ENCODE measurements at places on chromosomes 6 and 20. TPM values are rescaled to one million over a fixed set of nuclear protein-coding genes. Genes with fewer than 3 reads are reported as not detected.
A peak's percentile ranks its signal among the peaks of the same experiment; 100 is the strongest.

The TCP11 gene
- not detected for polyA plus RNA-seq

The HLA-DOA gene
- polyA plus RNA-seq: 191 TPM

DNA sequence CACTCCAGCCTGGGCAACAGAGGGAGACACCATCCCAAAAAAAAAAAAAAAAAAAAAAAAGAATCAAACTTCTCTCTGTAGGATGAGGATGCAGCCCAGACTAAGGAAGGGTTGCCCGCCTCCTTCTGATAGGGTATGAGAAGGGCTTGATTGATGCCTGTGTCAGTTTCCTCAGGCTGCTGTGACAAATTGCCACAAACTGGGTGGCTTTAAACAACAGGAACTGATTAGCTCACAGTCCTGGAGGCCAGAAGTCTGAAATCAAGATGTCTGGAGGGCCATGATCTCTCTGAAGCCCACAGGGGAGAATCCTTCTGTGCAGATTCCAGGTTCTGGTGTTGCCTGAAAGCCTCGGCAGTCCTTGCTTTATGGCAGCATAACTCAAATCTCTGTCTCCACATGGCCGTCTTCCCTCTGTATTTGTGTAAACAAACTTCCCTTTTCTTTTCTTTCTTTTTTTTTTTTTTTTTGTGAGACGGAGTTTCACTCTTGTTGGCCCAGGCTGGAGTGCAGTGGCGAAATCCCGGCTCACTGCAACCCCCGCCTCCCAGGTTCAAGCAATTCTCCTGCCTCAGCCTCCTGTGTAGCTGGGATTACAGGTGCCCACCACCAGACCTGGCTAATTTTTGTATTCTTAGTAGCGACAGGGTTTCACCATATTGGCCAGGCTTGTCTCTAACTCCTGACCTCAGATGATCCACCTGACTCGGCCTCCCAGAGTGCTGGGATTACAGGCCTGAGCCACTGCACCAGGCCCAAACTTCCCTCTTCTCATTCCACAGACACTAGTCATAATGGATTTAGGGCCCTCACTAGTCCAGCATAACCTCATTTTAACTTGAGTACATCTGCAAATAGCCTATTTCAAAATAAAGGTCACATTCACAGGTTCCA, 11.2 kb upstream of the CDK19 start:
- peak; percentile 35 for DNase-seq

GRCh38 chr6:62043084-62043483, 242.9 kb downstream of the KHDRBS2 start:
- peak; percentile 8 for DNase-seq

- DNase-seq: no peak
These were observed 86.2 kb upstream of the PRL start for GRCh38 chr6:22383016-22383415.

- peak; percentile 96 for DNase-seq
These were observed at the start of gene DDRGK1 for GRCh38 chr20:3204124-3204794. DDRGK1 (minus strand) TSS chr20:3204682; CDS start chr20:3204627, 55 bp downstream.

DNA sequence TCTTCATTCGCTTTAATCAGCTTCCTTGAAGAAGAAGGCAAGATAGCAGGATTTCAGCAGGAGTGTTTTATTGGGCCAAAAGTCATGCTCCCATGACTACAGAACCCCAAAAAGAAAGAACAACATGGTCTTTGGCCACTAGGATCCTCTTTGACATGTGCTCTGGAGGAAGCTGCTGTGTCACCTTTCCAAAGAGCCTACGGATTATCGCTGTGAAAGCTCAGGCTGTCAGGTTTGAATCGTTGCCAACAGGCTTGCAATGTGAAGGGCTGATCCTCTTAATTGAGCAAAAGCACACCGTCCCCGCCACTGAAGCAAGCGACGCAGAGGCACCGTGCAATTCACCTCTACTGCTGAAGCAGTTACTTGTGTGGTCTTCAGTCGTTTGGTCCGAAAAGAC, 29.0 kb downstream of the MYLIP start:
- no peak for DNase-seq

Measured in B cell (primary cell).